Upper lobe of right lung (tissue), 1 donor: ENCODE measurements at places on chromosomes 12 and 14.

DNA sequence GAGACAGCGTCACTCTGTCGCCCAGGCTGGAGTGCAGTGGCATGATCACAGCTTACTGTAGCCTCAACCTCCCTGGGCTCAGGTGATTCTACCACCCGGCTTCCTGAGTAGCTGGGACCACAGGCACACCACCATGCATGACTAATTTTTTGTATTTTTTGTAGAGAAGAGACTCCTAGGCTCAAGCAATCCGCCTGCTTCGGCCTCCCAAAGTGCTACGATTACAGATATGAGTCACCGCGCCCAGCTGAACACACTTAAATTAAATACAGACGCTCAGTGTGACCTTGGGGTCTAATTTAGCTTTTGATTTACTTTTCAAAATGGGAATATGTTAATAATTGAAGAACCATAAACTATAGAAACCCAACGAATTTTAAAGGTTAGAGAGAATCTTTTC is 77.2 kb downstream of the C2CD5 start:
- DNase-seq, result no peak

DNA sequence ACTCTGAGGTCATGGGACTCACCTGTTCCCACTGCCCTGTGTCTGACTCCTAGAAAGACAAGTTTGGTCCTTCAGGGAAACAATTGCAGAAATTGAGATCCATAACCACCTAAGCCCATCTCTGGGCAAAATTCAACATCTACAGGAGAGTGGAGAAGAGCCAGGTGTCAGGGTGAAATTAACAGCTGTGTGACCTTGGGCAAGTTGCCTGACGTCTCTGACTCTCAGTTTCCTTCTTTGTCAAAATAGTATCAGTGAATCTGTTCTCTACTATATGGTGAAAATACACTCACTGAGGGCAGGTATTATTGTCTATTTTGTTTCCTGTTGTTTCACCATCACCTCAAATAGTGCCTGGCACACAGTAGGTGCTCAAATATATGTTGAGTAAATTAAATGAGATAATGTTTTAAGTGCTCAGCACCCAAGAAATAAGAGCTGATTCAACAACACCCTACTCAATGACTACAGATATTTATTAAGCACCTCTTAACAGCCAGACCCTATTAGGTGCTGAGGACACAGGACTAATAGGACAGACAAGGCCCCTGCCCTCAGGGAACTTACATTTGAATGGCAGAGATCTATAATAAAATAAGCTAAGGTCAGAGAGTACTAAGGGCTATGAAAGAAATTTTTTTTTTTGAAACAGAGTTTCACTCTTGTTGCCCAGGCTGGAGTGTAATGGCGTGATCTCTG is 14.2 kb upstream of the IFT81 start:
- no peak for DNase-seq

DNA sequence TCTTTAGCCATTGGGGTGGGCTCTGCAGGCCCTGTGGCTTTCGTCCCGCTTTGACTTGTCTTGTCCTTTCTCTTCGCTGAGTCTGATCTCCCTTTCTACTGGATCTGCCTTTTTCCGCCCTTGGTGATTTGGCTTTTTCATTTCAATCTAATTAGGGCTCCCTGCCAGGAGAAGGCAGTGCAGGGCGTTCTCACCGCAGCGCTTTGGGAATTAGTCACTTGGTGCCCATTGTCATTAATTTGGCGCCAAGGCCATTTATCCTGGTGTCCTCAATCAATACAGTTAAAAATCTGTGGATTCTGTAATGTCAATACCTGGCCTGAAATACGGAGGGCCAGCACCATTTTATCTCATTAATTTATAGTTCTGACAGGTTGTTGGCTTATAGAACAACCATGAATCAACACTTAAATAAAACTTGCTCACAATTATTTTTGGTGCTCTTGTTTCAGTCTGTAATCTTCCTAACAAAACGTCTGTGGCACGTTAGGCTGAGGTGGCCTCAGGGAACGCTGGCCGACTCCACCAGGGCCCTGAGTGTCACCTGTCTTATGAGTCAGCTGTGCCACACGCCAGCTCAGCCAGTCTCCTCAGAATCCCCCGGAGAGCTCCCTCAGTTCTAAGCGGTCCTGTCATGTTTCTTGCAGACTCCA is 115.7 kb downstream of the BEGAIN start:
- no peak for DNase-seq

DNA sequence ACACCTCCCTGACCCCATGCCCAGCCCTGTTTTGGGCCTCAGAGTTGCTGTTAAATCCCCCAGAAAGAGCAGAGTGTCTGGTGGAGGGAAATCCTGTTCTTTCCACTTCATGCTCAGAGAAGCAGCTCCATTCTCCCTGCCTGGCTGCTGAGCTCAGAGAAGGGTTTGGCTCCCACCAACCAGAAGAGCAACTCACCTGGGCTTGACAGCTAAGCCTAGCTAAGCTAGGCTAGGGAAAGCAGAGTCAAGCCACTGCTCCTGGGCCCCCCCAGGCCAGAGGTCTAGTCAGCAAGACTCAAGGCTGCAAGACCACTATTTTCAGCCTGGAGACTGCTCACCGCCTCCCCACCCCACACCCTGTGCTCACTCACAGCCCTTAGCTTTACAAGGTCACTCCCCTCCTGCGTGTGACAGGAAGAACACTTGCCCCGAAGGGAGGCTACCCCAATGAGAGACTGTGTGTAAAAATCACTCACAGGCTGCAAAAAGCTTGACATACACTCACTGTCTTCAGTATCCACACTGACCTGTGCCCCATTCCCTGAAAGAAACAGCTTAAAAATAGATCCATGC is 13.5 kb downstream of the GSC start:
- no peak for DNase-seq

DNA sequence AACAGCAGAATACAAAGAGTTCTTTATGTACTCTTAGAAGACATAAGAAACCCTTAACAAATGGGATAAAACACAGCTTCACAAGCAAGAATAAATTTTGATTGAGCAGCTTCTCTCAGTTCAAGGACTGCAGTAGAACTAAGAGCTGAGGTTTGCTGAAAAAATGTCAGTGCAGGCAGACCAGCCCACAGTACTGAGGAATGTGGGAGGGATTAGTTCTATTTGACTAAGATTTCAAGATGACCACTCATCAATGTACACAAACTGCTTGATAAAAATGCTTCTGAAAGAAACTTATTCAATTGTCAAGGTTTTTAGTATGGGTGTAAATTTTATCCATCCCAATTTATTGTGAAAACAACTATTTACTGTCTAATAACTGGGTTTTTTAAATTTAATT is 138.4 kb downstream of the SEC23A start:
- no peak for DNase-seq

DNA sequence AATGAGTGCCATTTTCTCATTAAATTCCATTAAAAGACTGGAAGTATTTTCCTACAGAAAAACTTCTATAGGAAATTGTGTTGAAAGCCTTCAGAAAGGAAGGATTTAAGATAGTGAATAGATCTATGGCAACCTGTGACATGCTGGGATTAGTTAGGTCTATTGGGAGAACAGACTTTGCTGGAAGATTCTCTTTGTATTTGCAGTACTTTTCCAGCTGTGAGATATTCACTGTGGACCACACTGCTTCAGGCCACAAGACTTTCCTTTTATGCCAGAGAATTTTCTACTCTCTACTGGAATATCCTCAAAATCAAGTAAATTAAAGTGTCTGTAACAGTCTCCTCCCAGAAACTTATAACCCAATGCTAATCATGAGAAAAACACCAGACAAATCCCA is 136.2 kb downstream of the MYRFL start:
- DNase-seq, result no peak

- no peak for DNase-seq
Observed at GRCh38 chr14:31476131-31476866, 11.5 kb downstream of the GPR33 start.

- no peak for DNase-seq
Observed at GRCh38 chr14:28774764-28775735, 8.5 kb downstream of the FOXG1 start.

DNA sequence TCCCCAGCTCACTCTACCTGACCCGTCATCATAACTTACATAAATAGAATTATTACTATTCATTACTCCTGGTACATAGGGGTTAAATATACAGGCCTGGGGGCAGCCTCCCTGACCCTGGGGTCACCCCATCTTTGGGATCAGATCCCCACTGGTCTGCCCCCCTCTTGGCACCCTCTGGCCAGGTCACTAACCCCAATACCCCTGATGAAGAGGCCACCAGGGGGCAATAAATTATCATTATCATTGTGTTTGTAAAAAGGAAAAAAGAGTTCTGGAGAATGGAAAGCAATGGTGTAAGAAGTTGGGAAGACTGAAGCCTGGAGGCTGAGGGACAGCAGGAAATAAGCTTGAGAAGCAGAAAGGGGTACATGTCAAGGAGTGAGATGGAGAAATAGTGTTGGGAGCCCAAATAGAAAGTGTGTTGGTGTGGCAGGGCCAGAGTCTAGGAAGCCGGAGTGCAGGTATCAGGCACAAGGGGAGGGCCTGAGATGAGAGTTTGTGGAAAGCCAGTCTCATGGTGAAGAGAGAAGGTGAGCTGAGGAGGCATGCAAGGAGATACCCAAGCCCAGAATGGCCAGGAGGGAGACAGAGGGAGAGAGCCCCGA is 6.1 kb upstream of the AAAS start:
- DNase-seq, result no peak

GRCh38 chr12:89622115-89622514 is 86.5 kb downstream of the ATP2B1 start:
- DNase-seq, result no peak

GRCh38 chr12:6964605-6965025 is 5.8 kb downstream of the PHB2 start:
- DNase-seq, result no peak
